ENCODE measurements at places on chromosomes 7 and 10.

DNA sequence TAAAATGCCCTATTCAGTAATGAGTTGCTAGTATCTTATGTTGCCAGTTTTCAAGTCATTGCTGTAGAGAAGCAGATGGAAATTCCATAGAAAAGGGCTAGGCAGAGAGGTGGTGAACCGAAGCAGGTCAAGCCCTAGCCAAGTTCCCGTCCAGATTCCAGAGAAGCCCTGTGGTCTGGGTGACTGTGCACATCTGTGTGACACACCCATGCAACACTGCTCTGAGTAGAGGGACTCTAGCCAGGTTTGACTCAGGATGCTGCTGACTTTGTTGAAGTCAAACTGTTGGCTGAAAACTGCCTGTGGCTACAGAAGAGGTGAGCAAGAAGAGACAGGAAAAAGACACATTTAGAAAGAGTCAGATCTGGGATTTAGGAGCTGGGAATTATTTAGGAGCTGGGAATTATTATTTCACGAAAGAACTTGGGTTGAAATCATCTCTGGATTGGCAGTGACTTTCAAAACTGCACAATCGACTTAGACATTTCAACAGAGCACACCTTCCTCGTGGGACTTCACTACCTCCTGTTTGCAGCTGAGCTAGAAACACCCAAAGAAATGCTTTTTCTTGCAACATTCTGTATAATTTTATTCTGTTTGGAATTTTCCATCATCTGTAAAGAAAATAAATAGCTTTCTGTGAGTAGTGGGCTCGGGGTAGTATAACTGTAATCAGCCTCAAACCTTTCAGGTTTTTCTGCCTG lies 149.1 kb upstream of the PRKCQ start:
- DNase-seq: no peak

- no peak for DNase-seq
These were observed 3.6 kb downstream of the R3HCC1L start for GRCh38 chr10:98138031-98138430.

- no peak for DNase-seq
These were observed 100.2 kb downstream of the COL13A1 start for GRCh38 chr10:69901628-69902505.

DNA sequence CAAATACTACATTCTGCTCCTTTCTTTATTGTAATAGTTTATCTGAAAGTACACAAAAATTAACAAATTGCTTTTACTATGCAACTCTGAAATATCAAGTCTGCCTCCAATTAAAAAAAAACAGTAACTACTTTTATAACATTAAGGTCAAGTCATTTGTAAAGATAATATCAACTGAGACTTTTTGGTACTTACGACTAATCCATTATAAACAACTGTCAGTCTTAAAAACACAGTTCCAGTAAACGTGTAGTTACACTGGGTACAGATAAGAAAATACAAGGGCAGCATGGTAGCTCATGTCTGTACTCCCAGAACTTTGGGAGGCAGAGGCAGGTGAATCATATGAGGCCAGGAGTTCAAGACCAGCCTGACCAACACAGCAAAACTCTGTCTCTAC lies 32.2 kb downstream of the FAM204A start:
- no peak for DNase-seq

DNA sequence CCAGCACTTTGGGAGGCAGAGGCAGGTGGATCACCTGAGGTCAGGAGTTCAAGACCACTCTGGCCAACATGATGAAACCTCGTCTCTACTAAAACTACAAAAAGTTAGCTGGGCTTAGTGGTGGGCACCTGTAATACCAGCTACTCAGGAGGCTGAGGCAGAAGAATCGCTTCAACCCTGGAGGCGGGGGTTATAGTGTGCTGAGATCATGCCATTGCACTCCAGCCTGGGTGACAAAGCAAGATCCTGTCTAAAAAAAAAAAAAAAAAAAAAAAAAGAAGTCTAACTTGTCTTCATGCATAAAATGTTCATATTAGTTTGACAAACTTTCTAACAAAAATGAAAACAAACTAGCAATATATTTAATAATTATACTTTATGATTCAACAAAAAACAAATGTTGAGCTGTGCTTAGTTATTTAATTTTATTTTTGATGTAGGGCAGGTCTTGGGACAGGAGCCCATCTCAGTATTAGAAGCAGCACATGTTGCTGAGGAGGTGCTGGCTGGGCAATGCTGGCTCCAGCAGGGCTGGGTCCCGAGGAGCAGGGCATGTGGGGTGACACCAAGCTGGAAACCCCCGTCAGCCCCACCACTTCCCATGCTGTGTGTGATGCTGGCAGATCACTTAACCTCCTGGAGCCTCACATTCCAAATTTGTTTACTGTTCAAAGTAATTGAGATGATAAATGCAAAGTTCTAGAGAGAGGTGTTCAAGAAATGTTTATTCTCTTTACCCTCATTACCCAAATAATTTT lies 335.3 kb upstream of the KLF6 start:
- no peak for DNase-seq

GRCh38 chr7:76515999-76516443 lies 5.7 kb downstream of the UPK3B start:
- no peak for DNase-seq
